ENCODE measurements at places on chromosomes 7 and 10.

- DNase-seq, result no peak
Observed at GRCh38 chr10:132510174-132510611, 27.4 kb upstream of the INPP5A start.

- no peak for DNase-seq
Observed at GRCh38 chr10:97135464-97135863, 50.3 kb downstream of the SLIT1 start.

DNA sequence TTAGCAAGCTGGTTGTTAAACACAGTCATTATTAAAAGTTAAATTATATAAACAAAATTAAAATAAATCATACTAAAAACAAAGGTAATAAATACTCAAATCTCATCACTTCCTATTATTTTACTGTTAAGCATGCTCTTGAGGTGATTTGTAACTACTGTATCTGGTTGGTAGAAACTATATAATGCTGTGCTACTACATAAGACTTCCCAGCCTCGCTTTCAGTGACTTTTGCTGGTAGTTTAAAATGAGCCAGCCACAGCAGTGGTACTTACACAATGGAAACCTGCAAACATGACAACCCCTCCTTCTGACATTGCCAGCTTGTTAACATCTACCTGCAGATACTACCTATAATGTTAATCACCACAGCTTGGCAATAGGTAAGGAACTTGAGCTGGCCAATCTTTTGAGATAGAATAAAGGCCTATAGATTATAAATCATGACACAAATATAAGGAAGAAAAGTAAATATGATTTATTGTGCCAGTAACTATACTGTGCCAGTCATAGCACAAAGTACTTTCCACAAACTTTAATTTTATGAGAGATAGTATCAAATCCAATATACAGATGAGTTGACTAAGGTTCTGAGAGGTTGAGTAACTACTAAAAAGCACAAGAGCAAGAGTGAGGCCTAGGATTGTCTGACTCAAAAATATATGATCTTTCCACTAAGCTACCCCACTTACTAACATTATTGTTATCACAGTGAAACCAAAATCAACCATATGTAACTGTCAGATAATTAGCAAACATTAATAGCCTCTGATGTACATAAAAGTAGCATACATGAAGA is 181.1 kb upstream of the ASAH2 start:
- DNase-seq, result no peak

- DNase-seq, result no peak
Observed at GRCh38 chr7:125504848-125505247, 575.2 kb upstream of the POT1 start.

- DNase-seq, result peak; percentile 16
Observed at GRCh38 chr10:28595613-28596012, 62.7 kb downstream of the WAC start.

DNA sequence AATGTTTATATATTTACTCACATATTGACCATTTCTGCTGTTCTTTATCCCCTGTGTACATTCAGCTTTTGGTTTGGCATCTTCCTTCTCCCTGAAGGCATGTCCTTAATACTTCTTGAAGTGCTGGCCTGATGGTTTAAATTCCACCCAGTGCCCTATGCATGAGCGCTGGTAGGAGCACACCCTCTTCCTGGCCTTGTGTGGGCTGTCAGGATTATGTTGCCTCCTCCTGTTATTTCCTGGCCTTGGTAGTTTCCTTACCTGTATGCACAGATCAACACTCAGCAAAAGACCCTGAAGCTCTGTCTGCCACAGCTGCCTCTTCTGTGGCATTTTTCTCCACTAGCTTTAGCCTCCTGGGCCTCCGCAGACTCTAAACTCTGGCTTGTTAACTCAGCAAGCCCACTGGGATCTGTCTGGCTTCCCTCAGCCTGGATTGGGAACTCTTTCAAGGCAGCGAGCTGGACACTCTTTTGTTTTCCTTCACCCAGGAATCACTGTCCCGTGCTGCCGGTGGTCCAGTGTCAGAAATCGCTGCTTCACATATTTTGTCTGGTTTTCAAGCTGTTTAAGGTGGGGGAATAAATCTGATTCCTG is 595.2 kb downstream of the SDK1 start:
- DNase-seq, result no peak
